ENCODE measurements at places on chromosomes 7 and 10.

DNA sequence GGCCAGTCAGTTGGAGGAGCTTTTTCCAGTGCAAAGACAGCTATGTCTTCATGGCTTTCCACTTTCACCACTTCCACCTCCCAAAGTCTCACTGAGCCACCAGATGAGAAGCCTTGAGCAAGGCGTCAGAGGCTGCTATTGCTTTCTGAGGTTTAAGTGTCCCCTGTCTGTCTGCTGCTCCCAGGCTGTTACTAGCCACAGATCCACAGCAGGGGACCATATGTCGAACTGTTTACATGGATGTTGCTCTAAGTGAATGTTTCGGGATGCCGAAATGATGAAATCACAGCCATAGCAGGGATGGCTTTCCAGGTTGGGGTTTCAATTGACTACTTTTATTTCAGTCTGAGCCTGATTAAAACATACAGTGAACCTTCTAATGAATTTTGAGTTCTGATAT, 88.5 kb downstream of the AVL9 start:
- no peak overlapping the region for H3K4me3 ChIP-seq
- DNase-seq = no peak
- H3K4me1 ChIP-seq = no peaks in the 10 kb centered on the region
- H3K36me3 ChIP-seq = peaks cover 14% of the 10 kb centered on the region
- H3K27ac ChIP-seq = no peak overlapping the region

GRCh38 chr10:68469838-68470237, 1.9 kb downstream of the DNA2 start:
- H3K4me1 ChIP-seq = no peaks in the 10 kb centered on the region
- no peak overlapping the region for H3K4me3 ChIP-seq
- no peaks in the 10 kb centered on the region for H3K36me3 ChIP-seq
- H3K27me3 ChIP-seq = no peaks in the 10 kb centered on the region

GRCh38 chr10:4784667-4785333, 41.2 kb upstream of the AKR1E2 start:
- no peaks in the 10 kb centered on the region for H3K27me3 ChIP-seq
- no peaks in the 10 kb centered on the region for H3K4me1 ChIP-seq
- H3K36me3 ChIP-seq = no peaks in the 10 kb centered on the region

DNA sequence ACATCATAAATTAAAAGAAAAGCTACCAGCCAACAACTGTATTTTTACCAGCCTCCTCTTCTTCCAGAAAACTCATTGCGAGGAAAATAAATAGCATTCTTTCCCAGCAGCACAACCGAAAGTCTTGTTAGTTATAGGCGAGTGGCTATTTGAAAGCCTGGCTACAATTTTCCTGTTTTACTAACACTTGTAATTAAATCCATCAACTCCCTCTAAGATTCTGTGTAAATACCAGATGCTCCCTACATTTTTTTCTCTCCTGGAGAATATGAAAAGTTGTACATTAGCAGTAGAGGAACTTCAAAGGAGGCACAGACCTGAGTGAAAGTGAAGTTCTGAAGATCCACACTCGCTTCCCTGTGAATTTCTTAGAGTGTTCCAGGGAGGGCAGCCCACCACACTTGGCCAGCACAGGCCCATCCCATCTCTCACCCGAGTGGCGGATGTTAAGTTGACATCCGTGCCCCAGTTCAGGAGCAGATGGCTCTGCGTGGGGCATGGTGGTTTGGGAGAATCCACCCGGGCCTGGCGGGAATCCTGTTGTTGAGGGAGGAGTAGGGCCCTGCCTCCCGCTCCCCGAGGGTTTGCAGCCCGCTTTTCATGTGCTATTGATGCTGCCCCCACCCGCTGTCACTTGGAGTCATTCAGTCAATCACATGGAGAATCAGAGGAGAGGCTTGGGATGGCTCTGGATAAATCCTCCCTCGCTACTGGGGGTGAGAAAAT, 451.0 kb upstream of the GALNT17 start:
- no peaks in the 10 kb centered on the region for H3K27me3 ChIP-seq
- no peak overlapping the region for H3K27ac ChIP-seq
- no peaks in the 10 kb centered on the region for H3K36me3 ChIP-seq
- H3K4me3 ChIP-seq = no peak overlapping the region
- H3K4me1 ChIP-seq = no peaks in the 10 kb centered on the region

GRCh38 chr10:121578298-121578697, 19.9 kb downstream of the FGFR2 start:
- no peak for DNase-seq
- no peak overlapping the region for H3K27ac ChIP-seq
- no peaks in the 10 kb centered on the region for H3K4me1 ChIP-seq
- H3K27me3 ChIP-seq = no peaks in the 10 kb centered on the region
- H3K4me3 ChIP-seq = no peak overlapping the region

DNA sequence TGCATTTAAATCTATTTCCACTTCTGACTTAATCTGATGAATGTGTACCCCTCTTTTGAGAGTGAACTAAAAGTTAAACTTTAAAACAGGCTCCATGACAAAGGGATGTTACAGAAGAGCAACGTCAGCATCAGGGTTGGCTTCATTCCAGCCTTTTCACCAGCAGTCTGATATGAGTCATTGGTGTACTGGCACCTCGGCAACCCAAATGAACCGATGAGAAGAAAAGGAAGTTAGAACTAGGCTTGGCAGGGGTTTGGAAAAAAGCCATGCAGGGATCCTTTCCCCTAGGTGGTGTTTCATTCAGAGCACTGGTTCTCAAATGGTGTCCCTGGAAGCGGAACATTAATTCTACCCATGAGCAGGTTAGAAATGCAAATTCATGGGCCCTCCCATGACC, 53.6 kb downstream of the SEC61G start:
- no peaks in the 10 kb centered on the region for H3K36me3 ChIP-seq
- H3K27me3 ChIP-seq = no peaks in the 10 kb centered on the region
- H3K27ac ChIP-seq = no peak overlapping the region
- H3K4me3 ChIP-seq = no peak overlapping the region
- no peak for DNase-seq
- no peaks in the 10 kb centered on the region for H3K4me1 ChIP-seq

DNA sequence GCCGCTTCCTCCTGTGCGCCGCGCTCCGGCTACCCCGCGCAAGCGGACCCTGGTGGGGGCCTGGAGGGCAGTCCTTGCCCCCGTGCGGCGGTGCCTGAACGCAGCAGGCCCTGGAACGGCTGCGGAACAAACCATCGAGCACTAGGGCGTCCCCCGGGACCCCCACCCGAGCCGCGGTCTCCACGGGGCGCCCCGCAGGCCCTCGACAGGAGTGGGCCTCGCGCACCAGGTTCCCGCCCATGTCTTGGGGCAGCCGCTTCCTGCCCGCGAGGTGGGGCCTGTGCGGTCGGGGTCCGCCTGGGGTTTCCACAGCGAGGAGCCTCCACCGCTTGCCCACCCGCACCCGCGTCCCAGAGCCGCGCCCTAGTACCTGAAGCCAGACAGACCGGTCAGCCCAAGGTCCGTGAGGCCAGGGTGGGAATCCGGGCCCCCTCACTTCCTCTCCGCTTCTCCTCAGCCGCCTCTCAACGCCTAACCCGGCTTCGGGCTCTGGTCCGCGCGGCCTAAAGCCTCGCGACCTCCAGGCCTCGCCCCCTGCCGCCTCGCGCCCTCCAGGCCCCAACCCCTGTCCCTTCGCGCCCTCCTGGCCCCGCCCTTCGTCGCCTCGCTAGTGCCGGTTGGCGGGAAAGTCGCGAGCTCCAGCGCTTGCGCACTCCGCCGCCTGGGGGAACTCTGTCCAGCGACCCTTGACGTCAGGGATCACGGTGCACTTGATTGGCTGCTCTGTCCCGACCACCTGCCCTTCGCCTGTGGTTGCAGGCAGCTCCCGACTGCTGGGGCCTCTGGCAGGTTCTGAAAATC, 7.0 kb upstream of the GBX1 start:
- no peaks in the 10 kb centered on the region for H3K27me3 ChIP-seq
- no peaks in the 10 kb centered on the region for H3K4me1 ChIP-seq

- DNase-seq = no peak
- no peak overlapping the region for H3K27ac ChIP-seq
- H3K4me3 ChIP-seq = no peak overlapping the region
- H3K27me3 ChIP-seq = no peaks in the 10 kb centered on the region
- H3K36me3 ChIP-seq = no peaks in the 10 kb centered on the region
Measured at GRCh38 chr10:124511205-124512039, 49.8 kb downstream of the LHPP start.

- DNase-seq = no peak
- peak overlapping the region; percentile 51 for H3K4me3 ChIP-seq
- H3K4me1 ChIP-seq = no peaks in the 10 kb centered on the region
- H3K27me3 ChIP-seq = no peaks in the 10 kb centered on the region
- H3K27ac ChIP-seq = no peak overlapping the region
Measured at GRCh38 chr10:70477661-70478162, 855 bp upstream of the PALD1 start.

DNA sequence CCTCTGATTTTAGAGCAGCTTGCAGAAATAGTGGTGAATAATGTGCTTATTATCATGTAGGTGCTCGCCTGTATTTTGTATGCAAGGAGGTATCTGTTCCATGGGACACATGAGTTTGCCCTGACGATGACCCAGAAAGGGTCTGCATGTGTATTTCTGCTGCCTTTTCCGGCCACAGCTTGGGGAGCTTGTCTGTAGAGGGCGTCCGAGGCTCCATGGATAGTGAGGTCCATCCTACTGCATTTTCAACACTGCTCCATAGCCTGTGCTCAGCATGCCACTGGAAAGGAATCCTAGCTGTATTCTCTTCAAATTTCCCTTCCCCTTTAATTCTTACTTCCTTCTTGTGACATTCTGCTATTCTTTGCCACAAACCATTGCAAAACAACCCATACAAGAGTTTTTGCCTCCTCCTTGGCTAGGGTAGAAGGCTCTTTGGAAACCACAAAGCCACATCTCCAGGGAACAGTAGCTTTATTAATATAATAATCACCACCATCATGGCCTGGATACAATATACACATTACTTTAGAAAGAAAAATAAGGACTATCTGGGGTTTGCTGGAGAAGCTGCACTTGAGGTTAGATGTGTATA, 127.7 kb downstream of the DYNC1I1 start:
- H3K4me3 ChIP-seq = no peak overlapping the region
- no peak for DNase-seq
- H3K27me3 ChIP-seq = no peaks in the 10 kb centered on the region
- H3K4me1 ChIP-seq = no peaks in the 10 kb centered on the region
- no peak overlapping the region for H3K27ac ChIP-seq
- H3K36me3 ChIP-seq = no peaks in the 10 kb centered on the region

GRCh38 chr7:6376820-6377219, 70.9 kb downstream of the DAGLB start:
- H3K27ac ChIP-seq = peak overlapping the region; percentile 94
- peak overlapping the region; percentile 79 for H3K4me3 ChIP-seq
- no peaks in the 10 kb centered on the region for H3K4me1 ChIP-seq
- H3K27me3 ChIP-seq = no peaks in the 10 kb centered on the region
- no peaks in the 10 kb centered on the region for H3K36me3 ChIP-seq

DNA sequence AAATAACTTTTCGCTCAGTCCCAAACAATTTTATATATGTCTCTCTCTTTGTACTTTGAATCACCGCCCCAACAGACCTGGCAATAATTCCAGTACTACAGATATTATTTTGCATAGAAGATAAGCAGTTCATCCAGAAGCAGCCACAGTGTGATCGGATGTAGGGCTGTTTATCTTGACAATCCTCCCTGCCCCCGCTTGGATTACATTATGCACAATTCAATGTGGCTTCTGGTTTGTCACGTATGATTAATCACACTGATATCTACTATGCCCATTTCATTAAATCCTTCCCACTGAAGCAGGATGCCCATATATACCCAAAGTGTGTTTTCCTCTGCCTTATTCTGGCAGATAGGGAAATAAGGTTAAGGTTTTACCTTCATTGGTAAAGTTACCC, 115.2 kb downstream of the PDE1C start:
- H3K4me1 ChIP-seq = no peaks in the 10 kb centered on the region
- H3K27ac ChIP-seq = no peak overlapping the region
- H3K27me3 ChIP-seq = no peaks in the 10 kb centered on the region
- no peak overlapping the region for H3K4me3 ChIP-seq
- H3K36me3 ChIP-seq = no peaks in the 10 kb centered on the region
